ENCODE measurements at places on chromosomes 5 and 9.

- DNase-seq, result peak; percentile 91
Observed at GRCh38 chr9:122159026-122159924, at the start of the genes MORN5 and NDUFA8. MORN5 (plus strand) TSS chr9:122159908; CDS start chr9:122159973, 65 bp downstream. NDUFA8 (minus strand) TSS chr9:122159779; CDS start chr9:122159677, 102 bp downstream.

GRCh38 chr9:120876842-120877240 lies at the start of gene PHF19:
PHF19 (minus strand) TSS chr9:120877188; CDS start chr9:120874741, 2,447 bp downstream.
- DNase-seq, result no peak

DNA sequence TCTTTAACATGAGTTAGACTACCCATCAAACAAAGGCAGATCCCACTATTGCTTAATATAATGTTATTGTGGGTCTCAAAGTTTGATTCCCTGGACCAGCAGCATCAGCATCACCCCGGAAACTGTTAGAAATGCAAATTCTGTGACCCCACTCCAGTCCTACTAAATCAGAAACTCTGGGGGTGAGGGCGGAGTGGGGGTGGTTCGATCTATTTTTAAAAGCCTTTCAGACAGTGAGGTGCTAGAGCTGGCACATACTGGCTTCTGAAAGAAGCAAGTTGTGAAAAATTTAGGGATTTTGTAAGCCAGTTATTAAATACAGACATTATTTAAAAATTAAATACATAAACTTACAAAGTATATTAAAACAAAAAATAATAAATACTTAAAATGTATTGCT lies 513.2 kb downstream of the NFIB start:
- DNase-seq, result no peak

DNA sequence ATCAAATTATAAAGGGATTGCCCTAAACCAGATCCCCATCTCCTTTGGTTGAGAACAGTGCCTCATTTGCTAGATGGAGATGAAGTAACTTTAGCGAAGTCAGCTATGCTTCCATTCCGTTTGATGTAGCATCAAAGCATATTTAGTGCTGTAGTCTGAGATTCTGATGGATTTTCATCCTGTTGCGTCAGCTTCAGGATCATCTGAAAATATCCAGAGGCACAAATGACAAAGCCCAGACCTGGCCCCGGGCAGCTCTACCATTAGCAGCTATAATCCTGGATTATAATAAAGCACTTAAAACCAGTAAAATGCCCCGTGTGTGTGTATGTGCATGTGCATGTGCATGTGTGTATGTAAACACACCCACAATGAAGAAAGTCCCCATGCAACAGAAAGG lies 44.7 kb downstream of the ERAP1 start:
- no peak for DNase-seq

DNA sequence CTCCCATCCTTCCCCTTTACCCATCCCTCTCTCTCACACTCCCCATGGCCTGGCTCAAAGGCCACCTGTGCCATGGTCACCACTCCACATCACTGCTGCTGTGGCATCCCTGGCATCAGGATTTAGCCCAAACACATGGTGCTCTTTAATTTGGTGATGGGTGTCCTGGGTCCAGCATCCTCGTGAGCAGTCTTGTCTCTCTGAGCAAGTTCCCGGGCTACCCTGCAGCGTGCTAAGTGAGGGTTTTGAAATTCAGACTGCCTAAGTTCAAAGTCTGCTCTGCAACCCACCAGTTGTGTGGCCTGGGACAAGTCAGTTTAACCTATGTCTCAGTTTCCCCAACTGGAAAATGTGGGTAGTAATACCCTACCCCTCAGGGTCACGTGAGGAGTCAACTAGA lies 39.9 kb downstream of the WHRN start:
- DNase-seq, result no peak

DNA sequence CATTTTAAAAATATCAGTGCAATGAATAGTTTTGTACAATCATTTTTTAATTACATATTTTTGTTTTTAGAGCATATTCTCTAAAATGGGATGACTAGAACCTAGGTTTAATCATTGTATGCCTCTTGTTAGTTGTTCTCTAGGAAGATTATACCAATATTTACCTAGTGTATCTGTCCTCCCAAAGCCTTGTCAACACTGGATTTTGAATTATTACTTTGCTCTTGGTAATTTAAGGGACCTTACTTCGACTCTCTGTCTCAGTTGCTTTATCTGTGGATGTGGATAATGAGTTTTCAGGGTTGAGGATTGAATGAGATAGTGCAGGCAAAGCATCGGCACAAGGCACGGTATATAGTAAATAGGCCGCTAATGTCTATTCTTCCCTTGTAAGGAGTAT lies 10.9 kb upstream of the PIP5K1B start:
- no peak for DNase-seq

- DNase-seq, result no peak
Observed at GRCh38 chr5:170636801-170637477, 133.1 kb downstream of the KCNIP1 start.

- DNase-seq, result no peak
Observed at GRCh38 chr5:110753600-110753999, 14.8 kb downstream of the SLC25A46 start.

GRCh38 chr5:62649025-62649424 lies 70.4 kb downstream of the LRRC70 start:
- no peak for DNase-seq

DNA sequence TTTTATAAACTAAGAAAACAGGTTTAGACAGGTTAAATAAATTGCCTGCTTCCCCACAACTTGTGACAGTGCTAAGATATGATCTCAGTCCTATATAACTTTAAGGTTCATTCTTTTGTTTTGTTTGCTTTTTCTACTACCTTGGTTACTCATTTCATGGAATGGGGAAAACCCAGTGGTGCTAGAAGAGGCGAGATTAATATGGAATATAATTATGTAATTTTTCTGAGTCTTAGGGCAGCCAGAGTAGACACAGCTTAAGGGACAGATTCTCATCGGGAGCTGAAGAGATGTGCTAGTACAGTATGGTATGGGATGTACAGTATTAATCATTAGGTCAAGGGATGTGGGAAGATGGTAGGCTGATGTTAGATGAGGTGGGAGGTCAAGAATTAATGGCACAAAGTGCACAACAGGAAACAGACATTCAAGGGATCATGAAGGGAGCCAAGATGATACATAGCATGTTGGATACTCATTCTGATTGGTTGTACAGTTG lies 6.2 kb downstream of the TRIM32 start:
- no peak for DNase-seq

DNA sequence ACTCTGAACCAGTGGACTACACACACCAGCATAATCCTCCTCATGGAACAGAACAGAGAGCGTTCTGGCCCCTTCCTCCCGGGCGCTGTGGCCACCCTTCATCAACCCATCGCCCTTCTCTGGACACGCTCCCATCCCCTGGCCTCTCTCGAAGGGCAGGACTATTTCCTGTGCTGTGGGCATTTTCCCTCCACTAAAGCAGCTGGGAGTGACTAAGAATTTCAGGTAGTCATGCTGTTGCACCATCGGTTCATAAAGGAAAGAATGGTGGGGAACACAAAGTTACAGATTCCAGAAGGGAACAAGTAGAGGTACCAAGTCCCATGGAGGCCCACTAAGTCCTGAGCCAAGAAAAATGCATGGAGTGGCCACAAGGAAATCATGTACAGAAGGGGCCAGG lies 68.6 kb downstream of the EPB41L4B start:
- DNase-seq, result no peak

DNA sequence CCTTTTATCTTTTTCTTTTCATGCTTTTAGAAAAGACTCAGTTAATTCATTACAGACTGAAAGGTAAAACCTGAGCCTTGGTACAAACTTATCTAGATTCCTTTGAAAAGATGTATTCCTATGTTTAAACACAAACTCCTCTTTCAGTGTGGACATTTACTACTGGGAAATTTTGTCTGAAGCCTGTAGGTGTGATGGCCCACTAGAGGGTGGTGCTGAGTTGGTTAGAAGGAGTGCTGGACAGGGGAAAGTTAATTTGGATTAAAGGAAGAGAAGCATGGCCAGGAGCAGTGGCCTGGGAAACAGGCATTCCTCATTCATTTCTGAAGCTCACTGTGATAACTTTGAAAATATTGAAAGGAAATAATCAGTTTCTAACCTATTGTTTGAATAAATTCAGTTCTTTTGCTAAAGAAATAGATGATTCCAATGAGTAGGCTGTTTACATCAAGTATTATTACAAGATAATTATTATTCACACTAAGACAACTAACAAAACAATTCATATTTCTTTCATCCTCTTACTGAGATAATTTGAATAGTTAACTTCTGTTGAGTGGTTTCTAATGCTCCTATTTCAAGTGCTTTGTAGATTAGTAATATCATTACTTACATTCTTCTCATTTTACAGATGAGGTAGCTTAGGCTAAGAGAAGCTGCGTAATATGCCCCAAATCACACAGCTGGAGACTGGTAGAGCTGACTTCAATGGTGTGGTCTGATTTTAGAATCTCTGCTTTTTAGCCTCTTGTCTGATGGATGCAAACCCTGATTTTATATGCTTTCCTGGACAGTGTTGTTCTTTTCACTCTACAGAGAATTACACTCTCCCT lies 150.9 kb downstream of the ADGRV1 start:
- DNase-seq, result no peak

- DNase-seq, result no peak
Observed at GRCh38 chr5:2256691-2257280, 374.1 kb upstream of the IRX4 start.

- no peak for DNase-seq
Observed at GRCh38 chr9:121992571-121993212, 100.4 kb downstream of the TTLL11 start.

All from D721Med (cell line).